ENCODE measurements at places on chromosomes 6 and 20.

- DNase-seq: peak; percentile 72
Observed at GRCh38 chr6:116536216-116536621, 9.3 kb downstream of the TRAPPC3L start.

- no peak for DNase-seq
Observed at GRCh38 chr6:208364-208763, 83.9 kb upstream of the DUSP22 start.

DNA sequence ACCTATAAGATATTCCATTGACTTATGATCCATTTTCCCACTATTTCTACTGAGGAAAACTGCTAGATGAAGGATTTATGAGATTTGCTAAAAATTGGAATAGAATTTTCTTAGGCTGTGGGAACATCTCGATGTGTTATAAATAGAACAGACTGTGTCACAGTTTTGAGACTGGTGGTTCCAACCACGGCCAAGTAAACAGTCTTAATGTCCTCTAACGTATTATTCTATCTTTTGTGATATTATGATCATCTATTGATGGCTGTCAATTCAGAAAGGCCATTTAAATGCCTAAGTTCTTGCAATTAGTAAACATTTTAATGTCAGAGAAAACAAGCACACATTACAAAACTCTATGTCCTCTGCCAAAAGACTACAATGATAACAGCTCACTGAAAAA, 71.5 kb upstream of the PLN start:
- DNase-seq: no peak

DNA sequence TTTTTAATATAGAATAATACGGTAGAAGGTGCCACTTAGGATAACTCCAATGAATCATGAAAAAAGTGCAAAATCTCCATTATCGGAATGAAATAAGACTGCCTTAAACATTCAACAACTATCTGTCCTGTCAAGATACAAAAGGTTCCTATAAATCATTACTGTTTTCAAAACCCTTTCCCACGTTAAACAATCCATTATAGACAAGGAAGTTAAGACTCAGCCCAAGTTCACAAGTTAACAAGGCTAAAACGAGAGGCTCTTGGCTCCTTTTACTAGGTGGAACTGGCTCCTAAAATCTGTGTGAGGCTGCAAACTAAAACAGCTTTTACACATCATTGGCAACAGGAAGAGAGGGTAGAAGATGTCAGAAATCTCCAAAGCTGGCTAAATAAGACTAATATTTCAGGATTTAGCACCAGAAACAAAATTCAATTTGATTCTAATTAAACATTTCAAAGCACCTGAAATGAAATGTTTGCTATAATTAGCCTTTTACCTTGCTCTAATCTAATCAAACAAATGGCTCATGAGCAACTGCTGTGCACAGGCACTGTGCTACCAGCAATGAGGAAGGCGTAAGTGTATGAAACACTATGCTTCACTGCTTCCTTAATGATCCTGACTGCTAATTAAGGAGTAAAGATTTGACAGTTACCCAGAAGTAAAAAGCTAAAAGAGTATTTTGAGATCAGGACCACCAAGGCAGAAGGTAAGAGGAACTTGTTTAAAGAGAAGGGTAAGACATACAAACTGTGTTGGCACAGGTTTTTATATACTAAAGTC, 109.7 kb downstream of the DST start:
- DNase-seq: no peak

GRCh38 chr20:61786230-61786629, 279.5 kb downstream of the TAF4 start:
- DNase-seq: no peak

DNA sequence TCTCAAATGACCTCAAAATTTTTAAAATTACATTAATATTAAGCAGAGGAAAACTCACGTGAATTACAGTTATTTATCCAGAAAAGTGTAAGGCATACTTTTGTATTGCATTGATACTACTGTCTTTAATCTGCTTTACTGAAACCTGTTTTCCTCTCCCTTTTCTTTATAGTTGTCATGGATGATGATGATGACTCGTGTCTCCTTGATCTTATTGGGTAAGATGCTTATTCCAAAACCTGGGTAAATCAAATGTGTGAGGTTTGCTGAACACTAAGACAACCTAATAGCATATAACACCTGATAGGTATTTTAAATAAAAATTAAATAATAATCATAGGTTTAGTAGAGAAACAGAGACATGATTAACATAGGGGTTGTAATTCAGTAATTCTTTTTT, 40.0 kb downstream of the BICRAL start:
- DNase-seq: no peak

GRCh38 chr6:6495851-6496250, 92.7 kb upstream of the LY86 start:
- no peak for DNase-seq

- no peak for DNase-seq
Observed at GRCh38 chr20:25285091-25285647, 37.3 kb downstream of the PYGB start.

GRCh38 chr6:111662794-111663593, 57.3 kb upstream of the TRAF3IP2 start:
- DNase-seq: no peak

- DNase-seq: no peak
Observed at GRCh38 chr6:63395381-63395780, 75.6 kb upstream of the LGSN start.

DNA sequence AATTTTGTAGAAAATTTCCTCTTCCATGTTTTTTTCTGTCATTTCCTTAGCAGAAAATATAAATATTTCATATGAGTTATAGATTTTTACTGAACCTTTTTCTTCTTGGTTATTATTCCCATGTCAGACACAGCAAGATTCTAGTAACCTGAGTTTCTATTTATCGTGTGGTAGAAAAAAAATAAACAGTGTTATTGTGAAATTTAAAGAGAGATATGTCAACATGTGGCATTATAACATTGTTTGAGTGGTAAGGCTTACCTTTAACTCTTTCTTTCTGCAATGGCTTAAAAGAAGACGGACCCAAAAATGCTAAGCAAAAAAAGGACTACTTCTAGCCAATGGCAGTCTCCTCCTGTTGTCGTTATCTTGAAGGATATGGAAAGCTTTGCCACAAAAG, 18.9 kb downstream of the ORC3 start:
- no peak for DNase-seq

DNA sequence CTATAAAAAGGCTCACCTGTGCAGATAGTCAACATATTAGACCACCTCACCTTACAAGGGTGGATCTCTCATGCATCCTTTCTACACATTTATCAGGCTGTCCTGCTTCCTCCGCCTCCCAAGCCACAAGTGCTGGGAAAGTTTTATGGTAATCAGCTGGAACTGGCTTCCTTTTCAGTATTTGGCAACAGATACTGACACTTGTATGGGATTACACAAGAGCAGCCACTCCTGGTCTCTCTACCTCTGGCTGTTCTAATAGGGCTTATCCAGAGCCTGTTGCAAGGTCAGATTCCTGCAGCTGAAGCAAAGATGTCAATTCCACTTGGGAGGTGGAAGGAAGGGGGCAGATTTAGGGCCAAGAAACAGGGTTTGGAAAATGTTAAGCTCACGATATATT, 503 bp upstream of the GPLD1 start:
- DNase-seq: no peak

GRCh38 chr6:80454197-80454596, 347.7 kb downstream of the BCKDHB start:
- DNase-seq: peak; percentile 11

DNA sequence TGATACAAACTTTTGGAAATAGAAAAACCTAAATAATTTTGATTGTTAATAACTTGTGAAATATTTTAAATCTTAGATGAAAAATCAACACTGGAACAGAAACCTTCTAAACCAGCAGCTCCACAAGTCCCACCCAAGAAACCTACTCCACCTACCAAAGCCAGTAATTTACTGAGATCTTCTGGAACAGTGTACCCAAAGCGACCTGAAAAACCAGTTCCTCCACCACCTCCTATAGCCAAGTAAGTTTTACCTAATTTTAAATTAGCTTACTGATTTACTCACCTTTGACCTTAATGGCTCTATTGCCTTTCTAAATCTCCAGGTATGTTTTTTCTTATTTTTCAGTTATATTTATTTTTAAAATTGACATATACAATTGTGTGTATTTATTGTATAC, 102.6 kb upstream of the ADGRF4 start:
- DNase-seq: no peak

- no peak for DNase-seq
Observed at GRCh38 chr6:9007027-9007426, 571.7 kb upstream of the SLC35B3 start.

- DNase-seq: no peak
Observed at GRCh38 chr20:15081261-15081660, 743.8 kb upstream of the FLRT3 start.

DNA sequence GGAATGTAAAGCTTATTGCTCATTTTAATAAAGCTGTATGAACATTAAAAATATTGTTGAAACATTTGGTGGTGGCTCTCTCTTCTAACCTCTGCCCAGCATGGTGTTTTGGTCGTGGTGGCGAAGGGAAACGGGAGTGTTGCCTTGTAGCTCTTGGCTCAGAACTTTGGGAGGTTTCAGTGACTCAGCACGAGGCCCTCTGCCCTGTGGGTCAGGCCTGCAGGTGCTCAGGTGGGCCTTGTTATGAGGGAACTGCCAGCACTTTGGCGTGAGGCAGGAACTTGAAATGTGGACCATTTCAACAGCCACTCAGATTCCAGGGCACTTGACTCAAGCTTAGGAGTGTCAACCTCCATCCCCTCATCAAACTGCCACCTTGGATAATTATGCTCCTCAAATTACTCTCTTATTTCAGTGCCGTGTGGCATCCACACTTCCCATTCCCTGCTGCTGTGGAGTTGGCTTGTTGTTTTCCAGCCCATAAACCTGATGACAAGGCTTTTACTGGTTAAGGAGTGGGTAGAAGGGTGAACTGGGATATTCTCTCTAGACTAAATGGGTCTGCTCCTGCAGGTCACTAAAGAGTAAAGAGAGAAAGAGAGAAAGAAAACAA, 36.3 kb downstream of the PRDM1 start:
- no peak for DNase-seq

DNA sequence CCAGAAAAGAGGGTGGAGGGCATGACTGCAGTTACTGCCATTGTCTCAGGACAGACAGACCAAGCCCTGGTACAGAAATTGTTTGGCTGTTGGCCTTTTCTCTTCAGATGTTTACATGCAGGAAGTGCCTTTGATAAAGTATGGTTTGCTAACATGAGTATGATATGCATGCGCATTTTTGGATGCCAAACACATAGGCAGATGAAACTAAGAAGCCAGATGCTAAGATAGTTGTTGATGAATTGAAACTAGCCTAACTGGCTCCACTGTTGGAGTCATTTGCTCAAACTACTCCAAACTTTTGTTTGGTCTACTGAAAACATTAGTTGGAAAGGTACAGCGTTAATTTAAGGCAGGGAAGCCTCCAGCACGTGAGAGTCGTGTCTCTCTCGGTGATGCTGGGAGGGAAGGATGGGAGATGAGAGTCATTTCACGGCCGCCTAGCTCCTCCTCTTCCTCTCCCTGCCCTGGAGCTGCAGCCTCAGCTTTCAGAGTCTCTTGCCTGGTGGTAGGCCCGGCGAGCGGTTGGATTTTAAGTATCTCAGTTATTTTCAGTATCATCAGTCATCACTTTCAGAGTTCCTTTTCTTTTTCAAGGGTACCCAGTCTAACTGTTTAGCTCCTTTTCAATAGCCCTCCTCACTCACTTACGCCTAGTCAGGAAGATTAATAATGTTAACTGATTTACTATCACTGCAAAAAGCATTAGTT, 29.7 kb downstream of the RREB1 start:
- DNase-seq: peak; percentile 87

DNA sequence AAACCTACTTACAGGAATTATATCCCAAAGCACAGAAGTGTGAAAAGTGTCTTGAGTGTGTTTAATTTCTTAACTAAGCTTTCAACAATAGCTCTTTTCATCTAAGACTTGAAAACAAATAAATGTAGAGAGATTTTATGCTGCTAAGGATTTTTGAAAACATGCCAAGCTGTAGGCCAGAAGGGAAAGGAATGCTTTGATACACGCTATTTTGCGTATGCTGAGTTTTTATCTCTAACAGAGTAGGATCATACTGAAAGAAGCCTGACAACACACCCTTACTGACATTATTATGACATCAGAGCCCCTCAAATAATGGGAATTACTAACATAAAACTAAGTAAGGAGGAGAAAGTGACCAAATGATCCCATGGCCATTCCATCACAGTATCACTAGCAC, 265.5 kb downstream of the KHDC1L start:
- DNase-seq: no peak

GRCh38 chr6:21501815-21502214, 91.7 kb upstream of the SOX4 start:
- DNase-seq: no peak

- DNase-seq: no peak
Observed at GRCh38 chr6:22466665-22467245, 102.6 kb upstream of the HDGFL1 start.

DNA sequence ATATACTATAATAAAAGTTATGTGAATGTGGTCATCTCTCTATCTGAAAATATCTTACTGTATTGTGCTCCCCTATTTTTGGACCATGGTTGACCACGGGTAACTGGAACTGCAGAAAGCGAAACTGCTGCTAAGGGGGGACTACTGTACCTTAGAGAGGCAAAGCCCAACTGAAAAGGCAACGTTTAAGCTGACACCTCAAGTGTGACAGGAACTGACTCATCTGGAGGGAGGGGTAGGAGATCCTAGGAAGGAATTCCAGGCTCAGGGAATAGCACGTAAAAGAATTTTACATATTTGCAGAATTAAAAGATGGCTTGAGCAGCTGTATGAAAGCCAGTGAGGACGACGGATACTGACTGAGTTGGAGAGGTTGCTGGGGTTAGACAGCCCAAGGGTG, 34.8 kb downstream of the ELOVL2 start:
- DNase-seq: peak; percentile 75

DNA sequence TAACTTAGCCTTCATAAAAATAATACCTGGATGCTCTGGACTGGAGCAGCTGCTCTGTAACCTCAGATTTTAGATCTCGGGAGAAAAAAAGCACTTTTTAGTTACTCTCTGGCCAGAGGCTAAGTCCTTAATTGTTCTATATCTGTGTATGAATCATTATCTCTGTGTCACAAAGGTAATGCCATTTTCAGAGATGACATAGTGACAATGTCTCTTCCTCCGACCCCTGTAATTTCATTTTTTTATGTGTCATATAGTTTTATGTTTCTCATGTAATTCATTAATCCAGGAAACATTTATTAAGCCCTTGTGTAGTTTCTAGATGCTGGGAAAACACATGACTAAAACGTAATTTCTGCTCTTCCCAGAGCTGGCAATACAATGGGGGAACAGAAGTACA, 55.6 kb downstream of the SENP6 start:
- no peak for DNase-seq

GRCh38 chr6:79671600-79672266, 40.6 kb downstream of the SH3BGRL2 start:
- no peak for DNase-seq

GRCh38 chr20:46243707-46244628, 64.3 kb downstream of the CDH22 start:
- no peak for DNase-seq

DNA sequence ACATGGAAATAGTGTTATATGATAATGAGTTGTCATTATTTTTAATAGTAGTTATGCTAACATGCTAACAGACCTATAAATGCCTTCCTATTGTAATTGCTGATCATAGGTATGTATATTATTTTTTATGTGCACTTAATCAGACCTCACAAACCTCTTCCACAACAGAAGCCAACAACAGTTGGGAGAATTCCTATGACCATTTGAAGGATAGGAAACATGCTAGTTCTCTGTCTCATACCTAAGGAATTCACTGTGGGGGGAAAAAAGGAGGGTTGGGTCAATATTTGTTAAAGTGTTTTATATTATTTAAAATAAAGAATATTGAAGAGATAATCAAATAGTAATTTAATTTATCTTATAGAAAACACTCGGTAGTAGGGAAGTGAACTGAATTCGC, 990.9 kb downstream of the EPHA7 start:
- no peak for DNase-seq
